ENCODE measurements at places on chromosomes 5 and 9.

GRCh38 chr9:112820881-112821280, 69.8 kb downstream of the SLC46A2 start:
- DNase-seq: no peak

DNA sequence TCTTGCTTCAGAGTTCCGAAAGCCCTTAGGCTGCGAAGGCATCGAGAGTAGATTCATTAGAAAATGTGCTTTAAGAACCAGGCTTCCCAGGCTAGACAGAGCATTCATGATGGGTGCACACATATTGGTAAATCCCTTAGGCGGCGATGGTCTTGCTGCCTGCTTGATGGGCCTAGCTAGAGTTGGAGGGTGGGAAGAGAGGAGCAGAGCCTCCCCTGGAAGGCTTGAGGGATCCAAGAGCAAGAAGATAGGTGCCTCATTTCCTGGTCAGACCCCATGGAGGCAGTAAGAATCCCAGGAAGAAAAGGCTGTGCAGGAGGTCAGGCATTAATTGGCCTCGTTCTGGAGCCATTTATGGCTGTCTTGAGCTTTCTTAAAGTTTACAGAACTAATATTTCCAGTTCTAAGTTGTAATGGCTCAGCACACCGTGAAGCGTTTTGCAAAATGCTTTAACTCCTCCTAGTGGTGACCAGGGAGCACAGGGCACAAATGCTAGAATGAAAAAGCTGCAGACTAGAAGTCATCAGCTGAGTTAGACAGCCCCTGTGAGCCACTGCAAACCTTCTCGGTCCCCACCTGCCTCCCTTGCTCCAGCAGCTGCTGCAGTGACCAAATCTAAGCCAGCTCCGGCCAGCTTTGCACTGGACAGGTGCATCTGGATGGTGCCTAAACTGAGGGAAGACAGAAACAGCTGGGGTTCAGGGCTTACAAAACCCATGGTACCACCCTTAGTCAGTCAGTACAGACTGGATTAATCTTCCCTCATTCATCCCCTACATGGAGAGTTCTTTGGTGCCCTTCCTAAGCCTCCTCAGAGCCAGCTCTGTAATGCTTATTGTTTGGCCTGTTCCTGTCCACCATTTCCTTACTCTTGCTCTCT, 14.7 kb downstream of the SLC45A2 start:
- no peak for DNase-seq

DNA sequence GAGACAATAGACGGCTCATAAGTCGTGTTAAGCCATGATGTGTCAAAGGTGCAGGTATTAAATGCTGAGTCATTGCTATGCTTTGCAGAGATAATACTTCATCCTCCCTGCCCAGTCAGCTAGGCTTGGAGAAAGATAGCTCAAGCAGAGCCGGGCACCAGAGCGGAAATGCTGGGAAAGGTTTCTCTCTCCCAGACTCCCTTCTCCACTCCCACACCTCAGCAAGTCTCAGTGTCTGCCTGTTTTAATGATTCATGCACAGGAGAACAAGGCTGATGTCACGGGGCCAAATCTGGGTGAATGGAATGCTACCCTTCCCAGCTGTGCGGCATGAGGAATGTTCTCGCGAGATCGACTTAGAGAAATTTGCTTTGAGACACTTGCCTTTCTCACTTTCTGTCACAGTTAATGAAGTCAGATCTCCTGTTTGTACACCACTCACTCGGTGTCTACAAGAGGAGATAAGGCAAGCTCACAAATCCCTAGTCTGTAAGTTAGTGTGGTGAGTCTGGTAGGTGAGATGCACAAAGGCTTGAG, 204.4 kb downstream of the EFNA5 start:
- no peak for DNase-seq

GRCh38 chr5:83430130-83431010, 41.2 kb upstream of the VCAN start:
- DNase-seq: peak; percentile 61

DNA sequence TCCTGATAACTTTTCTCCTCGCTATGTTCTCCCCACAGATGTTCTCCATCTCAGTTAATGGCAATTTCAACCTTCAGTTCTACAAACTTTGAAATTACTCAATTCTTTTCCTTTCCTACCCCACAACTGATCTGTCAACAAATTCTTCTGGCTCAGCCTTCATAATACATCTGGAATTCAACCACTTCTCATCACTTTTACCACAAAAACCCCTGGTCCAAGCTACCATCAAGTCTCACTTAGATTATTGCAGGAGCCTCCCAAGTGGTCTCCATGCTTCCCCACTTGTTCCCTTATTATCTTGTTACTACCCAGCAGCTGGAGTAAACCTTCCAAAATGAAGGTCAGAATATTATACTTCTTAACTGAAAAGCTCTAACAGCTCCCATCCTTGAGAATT, 110.1 kb downstream of the FBN2 start:
- DNase-seq: no peak

Data from CD4-positive, alpha-beta T cell treated with Interleukin-4 for 1 hour (primary cell).